T-helper 9 cell (primary cell): ENCODE measurements at places on chromosomes 2 and 18.

- no peak for DNase-seq
These were observed 789.6 kb upstream of the SLC8A1 start for GRCh38 chr2:41241325-41242000.

DNA sequence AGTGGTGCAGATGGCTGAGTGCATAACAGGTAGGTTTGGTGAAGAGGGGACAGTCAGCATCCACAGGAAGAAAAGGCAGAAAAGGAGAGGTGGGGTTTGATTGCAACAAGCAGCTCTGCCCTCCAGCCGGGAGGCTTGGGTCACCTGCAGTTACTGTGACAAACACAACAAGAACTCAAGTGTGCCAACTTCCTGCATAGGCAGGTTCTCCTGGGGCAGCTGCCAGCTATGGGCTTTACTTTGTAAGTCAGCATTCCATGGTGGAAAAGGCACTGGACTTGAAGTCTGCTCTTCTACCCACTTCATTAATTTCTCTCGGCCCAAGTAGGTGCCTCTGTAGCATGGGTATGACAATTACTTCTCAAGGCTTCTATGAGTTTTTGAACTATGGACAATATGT, 98.9 kb downstream of the MYT1L start:
- DNase-seq, result no peak

DNA sequence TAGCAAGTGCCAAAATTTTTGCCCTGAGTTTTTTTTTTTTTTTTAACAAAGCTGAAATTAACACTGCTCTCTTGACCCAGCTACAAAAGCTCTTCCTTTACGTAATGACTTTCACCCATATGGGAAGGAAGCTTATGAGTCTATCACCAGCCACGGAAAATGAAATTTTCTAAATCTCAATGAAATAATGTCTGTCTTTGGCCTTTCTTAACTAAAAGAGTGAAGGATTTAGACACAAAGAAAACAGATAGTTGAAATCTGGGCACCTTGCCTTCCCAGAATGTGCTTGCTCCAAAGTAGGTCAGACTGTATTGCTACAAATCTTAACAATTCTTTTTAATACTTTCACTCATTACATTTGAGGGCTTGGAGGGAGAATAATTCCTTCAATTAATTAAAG, 180.8 kb upstream of the MGAT5 start:
- DNase-seq, result no peak

DNA sequence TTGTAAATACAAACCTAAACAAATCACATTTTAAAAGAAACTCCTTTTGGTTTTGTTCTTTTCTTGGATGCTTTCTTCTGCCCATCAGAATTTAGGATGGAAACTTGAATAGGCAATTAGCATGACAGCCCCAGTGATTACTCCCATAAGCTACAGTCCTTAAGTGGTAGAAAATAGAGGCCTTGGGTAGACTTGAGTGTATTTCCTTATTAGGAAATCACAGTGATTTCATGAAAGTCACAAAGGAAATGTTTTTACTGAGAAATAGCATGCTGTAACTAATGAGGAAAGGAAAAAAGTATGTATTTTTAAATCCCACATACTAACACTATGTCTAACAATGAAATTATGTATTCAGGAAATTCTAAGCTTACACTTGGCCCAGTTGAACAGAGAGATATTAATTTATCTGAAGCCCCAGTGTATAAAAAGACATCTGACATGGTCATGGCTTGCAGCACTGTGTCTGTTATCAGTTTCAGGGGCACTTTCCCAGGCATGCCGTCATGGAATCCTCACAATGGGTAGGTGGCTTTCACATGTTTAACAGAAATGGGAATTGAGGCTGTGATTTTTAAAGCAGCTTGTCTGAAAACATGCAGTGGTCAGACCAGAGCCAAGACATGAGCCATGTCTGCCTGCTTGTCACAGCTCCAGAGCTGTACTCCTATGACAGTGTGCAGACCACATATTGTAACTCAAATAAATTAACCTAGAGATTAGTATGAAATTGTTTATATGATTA, 79.7 kb upstream of the TRIB2 start:
- DNase-seq, result no peak

DNA sequence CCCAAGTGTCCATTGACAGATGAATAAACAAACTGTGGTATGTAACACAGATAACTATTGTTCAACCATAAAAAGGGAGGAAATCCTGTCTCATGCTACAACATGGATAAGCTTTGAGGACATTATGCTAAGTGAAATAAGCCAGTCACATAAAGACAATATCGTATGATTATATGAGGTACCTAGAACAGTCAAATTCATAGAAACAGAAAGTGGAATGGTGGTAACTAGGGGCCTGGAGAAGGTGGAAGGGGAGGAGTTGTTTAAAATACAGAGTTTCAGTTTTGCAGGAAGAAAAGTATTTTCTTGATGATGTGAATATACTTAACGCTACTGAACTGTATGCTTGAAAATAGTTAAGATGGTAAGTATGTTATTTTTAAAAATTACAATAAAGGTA, 304.6 kb upstream of the CXCR4 start:
- no peak for DNase-seq
